ENCODE measurements at places on chromosomes 12 and 14.

GRCh38 chr12:41605545-41606305 is 417.6 kb downstream of the PDZRN4 start:
- DNase-seq = no peak

DNA sequence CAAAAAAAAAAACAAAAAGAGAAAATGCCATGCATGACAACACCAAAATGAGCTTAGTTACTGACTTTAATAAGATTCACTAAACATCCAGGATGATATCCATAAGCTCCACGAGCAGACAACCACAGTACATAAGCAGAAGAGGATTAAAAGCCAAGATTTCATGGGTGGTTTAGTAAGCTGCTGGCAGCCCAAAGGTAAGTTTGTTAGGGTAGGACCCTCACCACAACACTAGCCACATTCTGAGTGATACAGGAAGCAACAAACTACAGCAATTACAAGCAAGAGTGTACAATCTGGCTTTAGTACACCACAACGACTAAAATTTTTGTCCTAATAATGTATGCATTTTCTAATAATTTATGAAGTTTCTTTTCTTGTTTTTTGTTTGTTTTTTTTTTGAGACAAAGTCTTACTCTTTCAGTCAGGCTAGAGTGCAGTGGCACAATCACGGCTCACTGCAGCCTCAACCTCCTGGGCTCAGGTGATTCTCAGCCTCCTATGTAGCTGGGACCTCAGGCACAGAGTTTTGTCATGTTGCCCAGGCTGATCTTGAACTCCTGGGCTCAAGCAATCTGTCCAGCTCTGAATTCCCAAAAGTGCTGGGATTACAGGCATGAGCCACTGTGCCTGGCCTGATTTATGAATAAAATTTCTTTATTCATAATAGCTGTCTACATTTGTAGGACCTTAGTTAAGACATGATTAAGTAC is 221.4 kb downstream of the MED13L start:
- DNase-seq = no peak

- no peak for DNase-seq
These were observed 15.7 kb downstream of the VPS37B start for GRCh38 chr12:122880155-122880667.

DNA sequence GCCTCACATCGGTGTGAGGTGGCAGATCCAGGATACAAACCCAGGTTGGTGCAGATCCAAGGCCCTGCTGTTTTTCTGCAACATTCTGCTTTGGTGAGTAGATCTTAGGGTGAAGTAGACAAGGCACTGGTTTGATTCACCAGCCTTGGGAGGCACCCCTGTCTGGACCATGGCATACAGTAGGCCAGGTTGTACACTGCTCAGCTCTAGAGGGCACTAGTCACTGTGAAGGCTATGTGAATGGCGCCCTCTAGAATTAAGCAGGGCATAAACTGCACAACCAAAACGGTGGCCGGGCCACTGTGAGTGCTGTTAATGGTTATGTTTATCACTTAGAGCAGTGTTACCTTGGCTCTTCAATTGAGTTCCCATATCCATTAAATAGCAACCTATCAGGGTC is 280.6 kb upstream of the PWP1 start:
- no peak for DNase-seq

DNA sequence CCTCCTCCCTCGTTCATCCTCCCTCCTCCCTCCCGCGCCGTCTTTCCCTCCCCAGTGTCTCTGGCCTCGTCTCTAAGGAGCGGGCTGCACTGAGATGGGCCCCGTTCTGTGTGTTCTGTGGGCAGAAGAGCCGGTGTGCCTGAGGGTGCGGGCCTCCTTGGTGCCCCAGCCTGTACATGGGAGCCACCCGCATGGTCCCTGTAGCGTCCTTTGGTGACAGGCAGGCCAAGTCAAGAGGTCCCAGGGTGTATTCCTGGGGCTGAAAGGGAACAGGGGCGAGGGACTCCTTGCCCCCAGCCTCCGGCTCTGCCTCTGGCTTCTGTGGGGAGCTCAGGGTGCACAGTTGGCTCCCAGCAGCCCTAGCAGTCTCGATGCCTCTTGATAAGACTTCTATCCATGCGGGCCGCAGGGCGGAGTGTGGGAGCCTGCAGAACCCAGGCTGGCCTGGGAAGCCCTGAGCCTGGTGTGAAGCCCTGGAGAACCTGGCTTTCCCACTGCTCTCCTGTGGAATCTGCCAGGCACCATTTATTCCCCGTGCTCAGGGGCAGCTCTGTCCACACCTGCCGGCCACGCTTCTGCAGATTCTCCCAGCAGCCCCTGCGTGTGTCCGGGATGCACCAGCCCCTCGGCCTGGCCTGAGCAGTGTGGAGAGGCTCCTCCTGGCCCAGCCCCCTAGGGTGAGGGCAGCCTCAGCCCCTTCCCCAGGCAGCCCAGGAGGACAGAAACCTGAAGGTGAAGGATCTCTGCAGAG is 181.3 kb downstream of the KIF26A start:
- no peak for DNase-seq

- no peak for DNase-seq
These were observed 133.4 kb downstream of the KCNA5 start for GRCh38 chr12:5177096-5177495.

DNA sequence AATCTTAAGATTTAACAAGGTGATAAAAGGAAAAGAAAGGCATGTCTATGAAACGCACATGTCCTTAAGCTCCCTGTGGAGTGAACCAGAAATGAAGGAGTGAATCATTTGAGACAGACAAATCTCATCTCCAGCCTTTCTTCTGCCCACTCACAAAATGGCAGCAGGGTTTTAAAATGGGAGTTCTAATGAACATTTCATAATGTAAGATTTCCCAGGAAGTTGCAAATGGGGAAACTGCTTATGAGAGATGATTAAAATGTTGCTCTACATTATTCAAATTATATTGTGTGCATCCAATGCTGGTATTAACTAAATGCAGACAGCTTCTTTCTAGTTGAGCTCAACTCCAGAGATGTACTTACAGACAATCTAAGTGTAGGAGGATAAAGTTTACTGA is 76.7 kb downstream of the BCAT1 start:
- no peak for DNase-seq

- DNase-seq = no peak
These were observed 31.4 kb downstream of the CFAP251 start for GRCh38 chr12:121949648-121950397.

Data from neuronal stem cell (in vitro differentiated cells).